ENCODE measurements at places on chromosomes 16 and 17.

DNA sequence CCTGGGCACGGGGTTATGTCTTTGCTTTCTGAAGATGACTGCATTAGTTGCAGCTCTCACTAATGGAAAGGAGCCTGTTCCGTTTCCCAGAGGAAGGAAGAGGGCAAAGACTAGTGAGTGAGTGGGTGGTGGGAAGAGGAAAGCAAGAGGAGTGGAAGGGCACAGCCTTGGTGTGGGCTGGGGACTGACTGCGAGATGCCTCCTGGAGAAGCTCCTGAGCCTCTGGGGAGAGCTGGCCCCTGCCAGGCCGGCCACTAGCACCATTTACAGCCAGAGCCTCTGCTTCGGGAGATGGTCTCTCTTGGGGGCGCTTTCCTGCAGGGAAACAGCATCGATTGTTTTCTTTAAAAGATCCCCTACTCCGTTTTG lies 825 bp upstream of the RHBDL3 start:
- no peak for DNase-seq

DNA sequence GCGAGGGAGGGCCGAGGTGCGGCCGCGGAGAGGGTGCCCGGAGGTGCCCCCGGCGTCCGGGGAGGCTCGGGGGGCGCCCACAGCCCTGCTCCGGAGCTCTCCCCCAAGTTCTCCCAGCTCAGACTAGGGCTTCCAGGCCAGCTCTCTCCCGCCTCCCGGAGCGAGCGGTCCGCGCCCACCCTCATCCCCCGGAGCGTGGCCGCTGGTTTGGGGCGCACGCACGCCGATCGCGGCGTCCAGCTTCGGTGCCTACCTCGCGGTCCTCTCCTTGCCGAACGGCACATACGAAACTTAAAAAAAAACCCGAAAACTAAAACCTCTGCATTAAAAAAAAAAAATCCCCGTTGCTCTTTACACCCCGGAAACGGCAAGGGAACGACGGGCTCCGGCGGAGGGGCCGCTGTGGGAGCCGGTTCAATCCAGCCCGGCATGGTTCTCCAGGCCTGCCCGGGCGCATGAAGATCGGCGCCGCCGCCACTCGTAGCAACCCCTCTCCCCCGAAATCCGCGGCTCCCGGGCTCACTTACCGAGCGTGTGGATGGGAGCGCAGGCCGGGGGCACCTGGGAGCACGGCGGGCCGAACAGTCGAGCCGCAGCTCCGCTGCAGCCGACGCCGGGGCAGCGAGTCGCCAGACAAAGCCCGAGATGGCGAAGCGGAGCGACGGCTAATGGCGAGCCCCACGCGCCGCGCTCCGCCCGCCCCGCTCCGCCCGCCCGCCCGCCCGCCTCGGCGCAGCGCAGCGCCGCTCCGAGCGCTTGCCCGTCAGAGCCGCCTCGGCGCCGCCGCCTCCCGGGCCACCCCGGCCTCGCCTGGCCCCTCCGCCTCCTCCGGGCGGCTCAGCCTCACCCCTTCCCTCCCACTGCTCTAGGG lies 973 bp upstream of the UBTF start:
- no peak for DNase-seq

GRCh38 chr16:28308794-28309584 lies 16.7 kb downstream of the SBK1 start:
- no peak for DNase-seq

GRCh38 chr16:50263940-50264929 lies 2.1 kb upstream of the ADCY7 start:
- no peak for DNase-seq

GRCh38 chr17:72380737-72381136 lies 259.9 kb downstream of the SOX9 start:
- DNase-seq = no peak

GRCh38 chr17:52227926-52228325 lies 69.4 kb upstream of the CA10 start:
- DNase-seq = no peak

DNA sequence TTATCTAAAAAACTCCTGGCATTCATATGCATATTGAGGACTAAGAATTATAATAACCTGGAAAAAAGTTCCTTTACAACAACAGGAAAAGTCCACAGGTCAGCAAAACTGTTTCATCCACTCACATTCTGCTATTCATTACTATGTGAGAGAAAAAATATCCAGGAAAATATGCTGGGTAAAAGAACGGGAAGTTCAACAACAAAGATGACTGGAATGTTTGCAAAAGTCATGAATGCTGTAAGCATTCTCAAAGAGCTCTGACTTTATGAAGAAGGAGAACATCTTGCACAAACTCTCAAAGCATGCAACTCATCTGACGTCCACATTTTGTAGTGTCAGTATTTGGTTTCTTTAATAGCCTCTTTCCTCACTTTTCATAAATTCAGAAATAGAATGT lies 56.9 kb upstream of the ALDH3A1 start:
- DNase-seq = no peak

DNA sequence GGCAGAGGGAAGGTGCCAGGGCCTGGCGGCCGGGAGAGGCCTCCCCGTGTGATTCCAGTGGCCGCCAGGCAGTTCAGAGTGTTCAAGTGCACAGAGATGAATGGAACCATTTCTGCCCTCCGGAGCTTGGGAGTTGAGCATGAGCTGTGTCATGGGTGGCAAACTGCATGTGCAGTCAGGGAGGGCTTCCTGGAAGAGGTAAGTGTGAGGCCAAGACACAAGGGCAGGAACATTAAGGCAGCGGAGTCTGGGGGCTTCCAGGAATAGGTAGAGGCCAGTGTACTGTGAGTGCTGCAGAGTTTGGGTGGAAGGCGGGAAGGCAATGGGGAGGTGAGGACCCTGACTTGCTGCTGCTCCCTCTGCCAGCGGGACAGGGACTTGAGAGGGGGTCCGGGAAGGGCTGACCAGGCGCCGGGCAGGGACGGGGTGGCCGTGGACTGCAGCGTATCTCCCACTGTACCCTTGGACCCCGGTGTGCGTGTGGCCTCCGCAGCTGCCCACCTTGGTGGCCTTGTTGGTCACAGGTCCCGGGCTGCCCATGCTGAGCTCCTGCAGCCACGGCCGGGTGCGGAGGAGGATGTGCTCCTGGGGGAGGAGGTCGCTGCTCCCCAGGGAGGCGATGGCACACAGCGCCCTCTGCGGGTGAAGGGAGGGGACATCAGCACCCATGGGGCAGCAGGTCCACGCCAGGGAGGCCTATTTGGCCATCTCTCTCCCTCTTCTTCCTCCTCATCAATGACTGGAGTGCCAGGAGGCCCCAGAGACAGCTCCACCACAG lies 7.5 kb upstream of the CEP131 start:
- DNase-seq = no peak

GRCh38 chr17:78653382-78653781 lies 76.2 kb upstream of the DNAH17 start:
- peak; percentile 53 for DNase-seq

DNA sequence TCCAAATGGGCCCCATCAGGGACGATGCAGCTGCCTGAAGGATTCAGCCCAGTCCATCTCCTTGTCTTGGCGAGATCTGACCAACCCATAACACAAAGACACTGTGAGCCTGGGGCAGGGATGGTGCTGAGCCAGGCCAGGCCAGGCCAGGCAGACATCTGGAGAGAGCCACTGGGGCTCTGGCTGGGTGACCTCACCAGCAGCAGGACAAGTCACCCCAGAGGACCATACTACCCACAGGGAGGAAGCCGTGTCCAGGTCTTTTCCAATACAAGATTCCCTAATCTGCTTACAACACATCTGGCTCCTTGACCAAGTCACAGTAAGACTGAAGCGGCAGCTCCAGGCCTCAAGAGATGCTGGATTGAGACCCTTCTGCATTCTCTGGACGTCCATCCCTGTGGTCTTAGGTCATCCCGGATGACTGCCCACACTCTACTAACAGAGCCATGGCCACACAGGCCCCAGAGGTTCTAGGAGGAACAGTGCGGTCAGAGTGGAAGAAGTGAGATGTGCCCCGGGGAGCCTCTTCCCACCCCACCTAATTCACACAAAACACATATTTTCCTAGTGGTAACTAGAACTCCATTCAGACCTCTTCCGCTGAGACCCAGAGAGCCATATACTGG lies 81.8 kb upstream of the RCVRN start:
- no peak for DNase-seq

GRCh38 chr17:61519754-61520440 lies 67.7 kb downstream of the TBX4 start:
- DNase-seq = no peak

All from brain microvascular endothelial cell (primary cell).